Hair follicular keratinocyte (primary cell): ENCODE measurements at places on chromosomes 3 and 15. TPM values are rescaled to one million over a fixed set of nuclear protein-coding genes. Genes with fewer than 3 reads are reported as not detected.

FOXB1 gene
- total RNA-seq, result not detected in 2 replicates

GOLGA6L25 gene
- not detected in 2 replicates for total RNA-seq

ANKRD34C gene
- not detected in 2 replicates for total RNA-seq

CA12 gene
- total RNA-seq, result 67.4 and 107 TPM in 2 replicates

CFAP161 gene
- not detected in 2 replicates for total RNA-seq

SNTN gene
- total RNA-seq, result not detected in 2 replicates

SERINC4 gene
- not detected in 2 replicates for total RNA-seq

UROC1 gene
- total RNA-seq, result not detected in 2 replicates

NAA50 gene
- 149 and 151 TPM in 2 replicates for total RNA-seq

RTP4 gene
- 0.47 TPM in 1 of 2 replicates, not detected in the other for total RNA-seq

EPHA3 gene
- not detected in 2 replicates for total RNA-seq

TMEM207 gene
- total RNA-seq, result not detected in 2 replicates

TNFAIP8L3 gene
- total RNA-seq, result 1.1 and 1.3 TPM in 2 replicates
